ENCODE measurements at places on chromosomes 7 and 10.

DNA sequence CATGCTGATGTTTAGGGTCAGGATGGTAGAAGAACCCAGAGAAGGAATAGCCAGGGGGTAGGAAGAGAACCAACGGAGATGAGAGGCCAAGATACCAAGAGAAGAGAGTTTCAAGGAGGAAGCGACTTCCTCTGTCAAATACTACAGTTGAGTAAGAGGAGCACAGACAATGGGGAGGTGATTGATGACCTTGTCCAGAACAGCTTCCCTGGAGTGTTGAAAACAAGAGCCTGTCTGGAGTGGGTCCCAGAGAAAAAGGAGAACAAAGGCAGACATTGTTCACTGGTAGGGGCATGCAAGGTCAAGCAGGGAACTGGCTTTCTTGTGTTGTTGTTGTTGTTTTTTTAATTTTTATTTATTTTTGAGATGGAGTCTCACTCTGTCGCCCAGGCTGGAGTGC, 9.6 kb upstream of the TRIM56 start:
- DNase-seq = no peak

DNA sequence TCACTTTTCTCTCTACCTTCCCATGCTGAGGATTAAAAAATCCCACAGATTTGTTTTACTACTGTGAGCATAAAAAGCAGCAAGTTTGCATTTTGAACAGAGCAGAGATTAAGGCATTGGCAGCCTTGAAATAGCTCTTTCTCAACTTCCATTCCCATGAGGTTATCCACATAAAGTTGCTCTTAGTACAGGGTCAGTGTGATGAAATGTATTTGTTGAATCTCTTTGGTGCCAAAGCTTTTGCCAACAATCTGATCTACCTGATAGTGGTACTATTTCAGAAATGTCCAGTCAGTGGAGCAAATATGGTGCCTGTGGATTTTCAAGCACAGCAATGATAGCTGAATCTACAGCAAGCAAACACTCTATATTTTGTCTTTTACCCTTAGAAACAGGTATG, 254.8 kb downstream of the INHBA start:
- no peak for DNase-seq

GRCh38 chr7:155299535-155300202, 2.0 kb downstream of the INSIG1 start:
- DNase-seq = peak; percentile 25

GRCh38 chr10:116840389-116841075, 8.8 kb upstream of the ENO4 start:
- no peak for DNase-seq

DNA sequence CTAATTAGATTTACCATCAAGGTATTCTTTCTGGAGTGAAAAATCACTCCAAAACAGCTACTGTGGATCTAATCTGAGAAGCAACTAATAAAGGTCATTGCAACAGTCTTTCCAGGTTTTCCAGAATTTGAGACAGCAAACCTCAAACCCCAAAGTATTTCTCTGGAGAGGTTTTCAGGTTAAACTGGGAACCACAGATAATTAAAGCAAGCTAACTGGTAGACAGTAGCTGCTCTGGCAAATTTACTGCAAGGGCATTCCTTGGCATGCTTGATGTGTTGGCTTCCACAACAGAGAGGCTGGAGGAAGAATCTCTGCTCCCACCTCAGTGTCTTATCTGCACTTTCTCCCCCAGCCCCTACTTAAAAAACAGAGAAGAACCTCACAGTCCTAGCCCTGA, 140.0 kb upstream of the NRBF2 start:
- no peak for DNase-seq

DNA sequence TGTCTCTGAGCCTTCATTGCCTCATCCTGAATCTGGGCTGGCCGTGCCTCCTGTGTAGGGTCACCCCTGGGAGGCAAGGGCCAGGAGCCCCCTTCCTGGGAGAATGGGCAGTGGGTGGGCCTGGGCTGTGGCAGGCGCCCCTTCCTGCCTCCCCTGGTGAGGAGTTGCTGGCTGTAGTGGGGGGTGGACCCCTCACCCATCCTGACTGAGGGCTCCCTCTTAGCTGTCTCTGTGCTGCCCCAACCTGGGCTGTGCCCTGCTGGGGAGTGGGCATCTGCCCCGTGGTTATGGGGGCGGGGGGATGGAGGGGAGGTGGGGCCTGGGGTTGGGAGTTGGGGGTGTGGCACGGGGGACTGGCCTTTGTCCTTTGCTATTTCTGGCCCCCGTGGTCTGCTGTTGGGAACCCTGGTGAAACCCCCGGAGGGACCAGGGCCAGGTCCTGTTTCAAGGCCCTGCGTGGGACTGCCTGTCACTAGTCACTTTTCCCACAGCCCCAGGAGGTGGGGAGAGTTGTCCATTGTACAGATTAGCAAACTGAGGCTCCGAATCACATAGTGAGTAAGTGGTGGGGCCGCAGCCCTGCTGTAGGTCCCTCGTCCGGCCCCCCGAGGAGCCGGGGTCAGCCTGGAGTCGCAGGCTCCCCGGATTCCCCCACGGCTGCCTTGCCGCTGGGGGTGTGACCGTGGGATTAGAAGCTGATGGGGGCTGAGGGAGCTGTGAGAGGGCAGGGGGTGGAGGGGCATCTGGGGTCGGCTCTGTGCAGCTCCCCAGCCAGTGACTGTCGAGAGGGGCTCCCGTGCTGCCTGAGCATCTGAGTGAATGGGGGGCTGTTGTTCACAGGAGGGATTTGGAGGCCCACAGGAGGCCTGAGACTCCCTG, 2.7 kb downstream of the TTYH3 start:
- DNase-seq = no peak

- no peak for DNase-seq
These were observed 317.0 kb downstream of the GLRX3 start for GRCh38 chr10:130453036-130453720.

- no peak for DNase-seq
These were observed 22.0 kb downstream of the CYTH3 start for GRCh38 chr7:6250364-6250833.

- no peak for DNase-seq
These were observed 36.1 kb upstream of the ZNF518A start for GRCh38 chr10:96093948-96094347.

DNA sequence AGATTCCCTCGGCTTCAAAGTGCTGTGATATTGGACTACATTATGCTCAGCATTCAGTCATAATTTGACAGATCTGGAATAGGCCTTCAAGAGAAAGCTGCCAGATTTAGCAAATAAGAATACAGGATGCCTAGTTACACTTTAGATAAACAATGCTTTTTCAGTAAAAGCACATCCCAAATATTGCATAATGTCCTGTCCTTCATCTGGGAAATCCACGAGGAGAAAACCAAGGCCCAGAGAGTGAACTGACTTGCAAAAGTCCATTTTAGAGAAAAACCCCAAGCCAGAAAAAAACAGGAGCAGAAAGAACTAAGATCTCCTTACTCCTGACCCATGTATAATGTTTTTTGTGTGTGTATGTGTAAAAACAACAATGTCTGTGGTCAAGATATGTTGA, 12.0 kb upstream of the BLNK start:
- no peak for DNase-seq

GRCh38 chr7:15821484-15822427, 135.3 kb upstream of the MEOX2 start:
- DNase-seq = no peak

- DNase-seq = peak; percentile 78
These were observed 9.8 kb downstream of the LFNG start for GRCh38 chr7:2529161-2530070.

- DNase-seq = no peak
These were observed 1180.6 kb upstream of the AUTS2 start for GRCh38 chr7:68417659-68418058.

GRCh38 chr10:74244097-74244685, 93.2 kb downstream of the ADK start:
- DNase-seq = peak; percentile 80

GRCh38 chr10:72068901-72069446, 19.4 kb downstream of the SPOCK2 start:
- DNase-seq = no peak

DNA sequence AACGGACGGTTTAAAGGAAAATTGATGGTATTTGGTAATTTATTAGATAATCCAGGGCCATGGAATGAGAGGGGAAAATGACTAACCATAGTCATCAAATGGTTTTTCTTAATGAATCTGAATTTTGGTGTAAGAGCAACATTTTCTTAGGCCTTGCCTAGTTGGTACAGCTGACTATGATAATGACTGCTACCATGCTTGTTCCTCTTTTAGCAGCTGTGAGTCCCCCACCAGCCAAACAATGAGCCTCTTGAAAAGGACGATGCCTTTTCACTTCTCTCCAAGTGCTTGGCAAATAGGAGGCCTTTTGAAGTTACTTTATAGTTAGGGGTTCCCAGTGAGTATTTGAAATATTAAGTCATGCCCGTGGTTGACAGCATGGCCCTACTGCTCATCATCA, 53.0 kb downstream of the TRUB1 start:
- DNase-seq = no peak

DNA sequence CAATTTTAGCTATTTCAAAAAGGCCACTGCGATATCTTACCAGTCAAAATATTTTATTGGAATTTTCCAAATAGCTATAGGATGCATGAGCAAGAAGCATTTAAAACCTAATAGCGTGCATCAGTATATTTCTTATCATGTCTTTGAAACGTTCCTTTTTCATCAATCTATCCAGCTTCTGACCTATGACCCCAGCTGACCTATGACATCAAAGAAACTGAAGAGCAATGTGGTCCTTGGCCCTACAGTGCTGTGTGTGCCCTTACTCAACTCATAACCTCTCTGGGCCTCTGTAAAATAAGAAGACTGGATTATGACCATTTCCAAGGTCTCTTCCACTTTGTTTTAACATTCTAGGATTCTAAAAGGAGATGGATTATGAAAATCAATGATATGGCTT, 118.2 kb downstream of the ZNF22 start:
- no peak for DNase-seq

DNA sequence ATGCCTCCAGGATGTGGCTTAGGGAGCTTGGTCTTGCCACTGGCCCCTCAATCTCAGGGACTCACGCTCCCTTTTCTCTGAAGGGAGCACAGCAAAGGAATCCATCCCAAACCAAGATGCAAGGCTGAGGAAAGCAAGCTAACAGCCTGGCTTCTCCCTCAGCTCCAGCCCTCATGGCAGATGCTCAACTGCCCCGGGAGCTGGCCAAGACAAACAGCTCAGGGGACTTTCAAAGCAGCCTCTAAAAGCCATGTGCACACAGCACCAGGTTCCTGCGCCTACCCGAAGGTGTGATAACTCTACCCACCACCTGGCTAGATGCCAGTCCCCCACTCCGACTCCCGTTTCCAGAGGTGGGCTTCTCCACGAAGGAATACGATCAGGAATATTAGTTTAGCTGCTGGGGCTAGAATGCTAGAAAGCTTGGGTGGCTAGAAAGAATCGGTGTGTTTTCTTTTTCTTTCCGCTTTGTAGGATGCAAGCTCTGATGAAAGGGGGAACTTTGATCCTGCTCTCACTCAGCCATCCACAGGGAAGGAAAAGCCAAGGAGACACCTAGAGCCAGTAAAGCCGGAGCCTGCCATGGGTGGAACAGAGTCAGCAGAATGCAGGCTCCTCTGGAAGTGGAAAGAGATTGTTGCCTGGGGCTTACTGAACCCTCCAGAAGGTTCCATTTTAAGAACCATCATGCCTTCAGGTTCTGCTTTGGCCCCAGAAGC, 89.0 kb upstream of the FGFR2 start:
- no peak for DNase-seq

DNA sequence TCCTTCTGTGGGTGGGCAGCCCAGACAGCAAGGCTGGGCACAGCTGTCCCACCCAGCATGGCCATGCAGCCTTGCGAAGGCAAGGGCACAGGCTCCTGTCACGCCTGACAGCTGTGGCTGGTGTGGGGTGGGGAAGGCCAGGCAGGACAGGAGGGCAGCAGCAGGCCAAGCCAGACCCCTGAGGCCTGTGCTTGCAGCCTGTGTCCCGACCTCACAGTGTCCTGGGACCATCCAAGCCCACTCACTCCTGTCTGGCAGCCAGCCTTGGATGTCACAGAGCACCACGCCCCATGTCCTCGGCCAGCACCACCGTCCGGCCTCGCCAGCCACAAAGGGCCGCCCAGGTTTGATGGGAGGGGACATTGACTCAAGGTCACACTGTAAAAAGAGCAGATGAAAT, 85.5 kb upstream of the LRRC4 start:
- DNase-seq = no peak

DNA sequence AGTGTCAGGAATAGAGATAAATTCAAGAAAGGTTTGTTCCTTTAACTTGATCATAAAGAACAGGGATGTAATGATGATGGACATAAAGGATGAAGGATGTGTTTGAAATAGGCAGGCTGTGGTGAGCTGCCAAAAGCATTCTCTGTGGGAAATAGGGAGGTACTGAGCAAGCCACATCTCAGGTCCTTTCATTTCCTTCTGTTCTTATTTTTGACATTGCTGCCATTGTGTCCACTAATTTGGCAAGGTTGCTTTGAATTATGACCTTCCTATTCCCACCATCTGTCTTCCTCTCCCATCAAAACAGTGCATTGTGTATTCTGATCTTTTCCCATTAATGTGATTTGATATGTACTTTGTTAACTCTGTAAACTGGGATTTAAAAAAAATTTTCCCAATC, 9.4 kb downstream of the SCRN1 start:
- no peak for DNase-seq

DNA sequence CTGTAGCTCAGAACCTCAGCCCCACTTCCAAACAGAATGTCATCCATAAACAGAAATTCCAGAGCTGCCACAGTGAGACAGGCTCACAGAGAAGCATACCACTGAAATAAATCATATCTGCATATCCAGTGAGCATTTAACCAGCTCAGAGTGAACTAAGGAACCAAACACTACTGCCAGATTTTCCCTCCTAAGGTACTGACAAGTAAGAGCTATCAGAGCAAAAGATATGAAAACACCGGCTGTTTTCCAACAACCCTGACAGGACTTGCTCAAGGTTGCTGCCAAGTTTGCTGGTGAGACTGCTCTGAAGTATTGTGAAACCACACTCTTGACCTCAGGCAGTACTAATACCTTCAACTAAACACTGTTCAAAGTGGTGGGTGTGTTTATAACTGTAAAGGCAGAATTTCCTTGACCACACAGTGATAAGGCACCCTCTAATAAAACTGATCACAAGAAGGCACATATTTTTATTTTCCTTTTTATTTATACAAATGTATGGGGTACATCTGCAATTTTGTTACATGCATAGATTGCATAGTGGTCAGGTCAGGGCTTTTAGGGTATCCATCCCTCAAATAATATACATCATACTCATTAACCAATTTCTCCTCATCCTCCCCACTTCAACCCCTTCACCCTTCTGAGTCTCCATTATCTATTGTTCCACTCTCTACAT, 18.3 kb downstream of the SGMS1 start:
- no peak for DNase-seq

- peak; percentile 53 for DNase-seq
These were observed 30.7 kb downstream of the ZNF777 start for GRCh38 chr7:149430192-149430591.

- DNase-seq = no peak
These were observed 9.3 kb downstream of the TFEC start for GRCh38 chr7:116021237-116021636.

- no peak for DNase-seq
These were observed 11.7 kb downstream of the FBXW4 start for GRCh38 chr10:101683276-101683675.
